Muscle of leg (tissue), 16 donors: ENCODE measurements at places on chromosomes 4 and X. TPM values are rescaled to one million over a fixed set of nuclear protein-coding genes. Genes with fewer than 3 reads are reported as not detected.

DNA sequence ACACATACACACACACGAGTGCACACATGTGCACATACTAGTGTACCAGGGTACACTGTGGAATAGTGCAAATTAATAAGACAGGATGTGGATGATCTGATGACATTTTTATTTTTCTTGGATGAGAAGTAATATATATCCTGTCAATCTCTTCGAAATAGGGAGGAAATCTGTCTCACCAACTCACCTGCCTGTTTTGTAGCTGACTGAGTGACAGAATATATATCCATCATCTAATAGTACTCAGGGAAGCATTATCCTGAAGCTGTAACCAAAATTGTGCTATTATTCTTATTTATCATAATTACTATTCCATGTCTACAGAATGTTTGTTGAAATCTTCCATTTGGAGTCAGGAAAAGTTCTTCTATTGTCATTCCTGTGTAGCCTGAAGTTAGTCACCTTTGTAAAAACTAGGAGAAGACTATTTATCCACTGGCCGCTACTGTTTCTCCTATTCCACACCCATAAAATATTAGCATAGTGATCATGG is 888.0 kb downstream of the TRAM1L1 start:
- DNase-seq, result no peak

DNA sequence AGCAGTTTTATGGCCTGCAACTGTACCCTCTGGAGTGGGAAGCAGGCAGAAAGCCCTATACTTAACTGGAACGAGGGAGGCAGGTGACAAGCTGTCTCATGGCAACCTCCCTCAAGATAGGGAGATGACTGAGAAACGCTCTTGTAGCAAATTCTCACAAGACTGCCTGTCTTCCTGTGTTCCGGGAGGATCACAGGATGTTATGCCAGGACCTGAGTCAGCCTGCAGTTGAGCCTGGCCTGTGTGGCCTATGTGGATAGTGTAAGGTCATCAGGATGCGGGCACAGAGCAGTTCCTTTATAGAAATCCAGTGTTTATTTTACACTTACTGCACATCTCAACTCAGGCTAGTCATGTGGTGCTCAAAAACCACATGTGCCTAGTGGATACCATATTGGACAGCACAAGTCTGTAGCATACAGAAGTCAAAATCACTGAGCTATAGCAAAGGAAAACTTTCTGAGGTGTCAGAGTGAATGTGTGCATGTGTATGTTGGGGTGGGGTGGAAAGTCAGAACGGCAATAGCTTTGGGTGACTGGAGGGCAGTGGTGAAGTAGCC is 25.2 kb downstream of the TAF7L start:
- no peak for DNase-seq

DNA sequence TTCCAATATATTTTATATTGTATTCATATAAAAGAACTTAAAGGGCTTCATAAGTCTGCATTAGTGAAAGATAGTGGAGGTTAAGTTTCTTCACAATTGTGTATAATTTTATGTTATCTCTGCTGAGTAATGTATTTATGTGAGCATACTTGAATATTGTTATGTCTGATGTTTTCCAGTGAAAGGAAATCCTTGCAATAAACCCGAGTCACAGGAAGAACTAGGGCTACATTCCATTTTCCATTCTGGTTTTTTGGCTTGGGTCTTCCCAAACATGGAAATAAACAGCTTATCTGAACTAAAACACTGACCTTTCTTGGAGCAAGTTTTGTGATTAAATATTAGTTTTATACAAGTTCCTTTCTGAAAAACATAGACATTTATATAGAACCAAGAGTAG is 231.3 kb upstream of the GPRIN3 start:
- peak; percentile 7 for DNase-seq

GRCh38 chrX:131795442-131796229 is 227.5 kb upstream of the STK26 start:
- no peak for DNase-seq

DNA sequence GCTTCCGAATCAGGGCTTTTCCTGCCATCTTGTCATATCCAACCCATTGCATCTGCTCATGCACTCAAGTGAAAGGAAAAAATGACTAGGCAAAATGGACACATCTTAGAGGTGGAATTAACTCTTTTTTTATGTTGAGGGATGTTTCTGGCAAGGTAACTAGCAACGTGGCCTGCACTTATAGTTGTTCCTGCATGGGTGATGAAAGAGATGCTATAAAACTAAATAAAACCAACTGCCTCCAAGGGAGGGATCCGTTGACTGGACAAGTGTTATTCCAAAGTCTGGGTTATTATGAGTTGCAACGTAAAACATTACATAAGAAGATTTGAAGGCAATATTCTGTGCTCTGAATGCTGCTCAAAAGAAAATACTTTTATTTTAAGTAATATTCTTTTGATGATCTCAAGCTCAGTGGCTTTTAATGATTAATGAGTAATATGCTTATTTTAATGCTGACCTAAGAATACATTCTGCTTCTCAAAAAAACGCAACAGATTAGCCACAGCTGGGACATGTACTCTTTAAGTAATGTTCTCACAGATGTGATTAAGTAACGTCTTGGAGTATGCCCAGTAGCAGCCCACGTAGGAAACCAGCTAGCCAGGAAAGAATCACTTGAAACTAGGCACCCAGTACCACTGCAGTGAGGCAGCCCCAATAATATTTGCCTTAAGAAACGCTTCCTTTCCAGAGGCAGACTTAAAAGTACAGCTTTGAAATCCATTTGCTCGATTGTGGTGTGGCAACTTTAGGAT is 27.4 kb downstream of the KLF3 start:
- peak; percentile 61 for DNase-seq

DNA sequence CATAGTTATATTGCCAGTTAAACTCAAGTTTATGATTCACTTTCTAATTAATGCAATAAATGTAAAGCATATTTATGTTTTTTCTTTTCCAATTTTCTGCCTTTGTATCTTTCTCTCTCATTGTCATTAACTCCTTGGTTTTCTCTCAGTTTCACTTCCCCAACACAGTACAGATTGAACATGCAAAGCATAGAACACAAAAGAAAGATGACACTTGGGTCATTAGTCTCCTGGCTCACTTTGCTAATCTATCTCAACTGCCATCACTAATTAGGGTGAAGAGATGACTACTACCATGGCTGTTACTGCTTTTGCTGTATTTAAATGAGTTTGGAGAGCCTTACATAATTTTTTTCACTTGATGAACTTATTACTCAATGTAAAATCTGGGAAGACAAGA is 12.3 kb upstream of the NAA11 start:
- no peak for DNase-seq

DNA sequence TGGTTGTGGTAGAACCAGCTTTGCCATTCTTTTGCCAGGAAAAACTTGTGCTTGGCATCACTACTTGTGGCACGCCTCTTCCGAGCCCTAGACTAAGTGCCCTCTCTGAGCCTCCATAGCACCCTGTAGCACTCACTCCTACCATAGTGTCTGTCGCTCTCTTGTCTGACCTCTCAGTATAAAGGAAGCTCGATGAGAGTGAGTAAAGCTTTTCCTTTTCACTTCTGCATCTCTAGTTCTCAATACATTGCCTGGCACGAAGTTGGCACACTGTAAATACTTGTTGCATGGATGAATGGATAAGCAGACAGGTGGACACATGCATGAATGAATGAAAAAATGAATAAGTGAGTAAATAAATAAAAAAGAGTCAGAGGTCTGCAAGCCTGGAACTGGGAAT is 48.3 kb downstream of the TLR10 start:
- no peak for DNase-seq

GRCh38 chr4:81786766-81787165 is 315.1 kb upstream of the RASGEF1B start:
- no peak for DNase-seq

DNA sequence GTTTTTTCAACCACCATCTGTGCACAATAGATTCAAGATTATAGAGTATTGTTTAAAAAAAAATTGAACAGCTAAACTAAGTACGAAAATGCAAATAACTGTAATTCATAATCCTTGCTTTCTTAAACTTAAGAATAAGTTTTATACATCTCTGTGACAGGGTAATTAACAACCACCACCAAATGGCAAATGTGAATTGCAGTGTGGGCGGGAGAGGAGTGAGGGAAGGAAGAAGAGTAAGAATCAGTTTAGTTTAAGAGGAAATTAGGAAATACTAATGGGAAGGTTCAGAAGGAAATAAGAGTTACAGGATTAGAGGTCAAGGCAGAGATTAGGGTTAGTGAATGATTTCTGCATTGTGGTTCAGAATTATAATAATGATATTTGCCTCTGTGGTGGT is 430.9 kb downstream of the SPRY1 start:
- DNase-seq, result no peak

DNA sequence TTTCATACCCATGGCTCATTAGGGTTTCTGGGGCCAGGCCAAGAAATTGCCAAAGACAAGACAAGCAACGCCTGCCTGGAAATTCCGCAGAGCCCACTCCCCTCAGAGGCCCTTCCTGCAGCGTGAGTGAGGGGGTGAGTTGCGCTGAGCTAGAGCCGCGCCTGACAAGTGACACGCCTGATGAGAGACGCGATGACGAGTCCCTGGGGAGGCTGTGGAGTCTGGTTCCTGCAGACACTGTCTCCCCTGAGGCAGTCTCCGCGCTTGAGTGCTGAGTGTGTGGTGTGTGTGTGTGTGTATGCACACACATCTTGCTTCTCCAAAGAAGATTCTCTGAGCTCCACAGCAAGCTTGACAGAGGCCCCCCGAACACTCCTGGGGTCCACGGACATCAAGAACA is 269.8 kb downstream of the BCOR start:
- no peak for DNase-seq

DNA sequence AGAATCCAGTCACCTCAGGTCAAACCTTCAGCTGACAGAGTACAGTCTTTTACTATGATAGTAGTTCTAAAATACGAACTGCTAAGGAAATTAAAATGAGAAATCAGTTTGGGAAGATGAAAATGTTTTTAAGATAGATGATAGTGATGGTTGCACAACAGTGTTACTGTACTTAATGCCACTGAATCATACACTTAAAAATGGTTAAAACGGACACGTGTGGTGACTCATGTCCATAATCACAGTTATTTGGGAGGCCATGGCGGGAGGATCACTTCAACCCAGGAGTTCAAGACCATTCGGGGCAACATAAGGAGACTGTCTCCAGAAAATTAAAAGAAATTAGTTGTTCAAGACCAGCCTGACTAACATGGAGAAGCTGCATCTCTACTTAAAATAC is 41.4 kb downstream of the ABHD18 start:
- no peak for DNase-seq

DNA sequence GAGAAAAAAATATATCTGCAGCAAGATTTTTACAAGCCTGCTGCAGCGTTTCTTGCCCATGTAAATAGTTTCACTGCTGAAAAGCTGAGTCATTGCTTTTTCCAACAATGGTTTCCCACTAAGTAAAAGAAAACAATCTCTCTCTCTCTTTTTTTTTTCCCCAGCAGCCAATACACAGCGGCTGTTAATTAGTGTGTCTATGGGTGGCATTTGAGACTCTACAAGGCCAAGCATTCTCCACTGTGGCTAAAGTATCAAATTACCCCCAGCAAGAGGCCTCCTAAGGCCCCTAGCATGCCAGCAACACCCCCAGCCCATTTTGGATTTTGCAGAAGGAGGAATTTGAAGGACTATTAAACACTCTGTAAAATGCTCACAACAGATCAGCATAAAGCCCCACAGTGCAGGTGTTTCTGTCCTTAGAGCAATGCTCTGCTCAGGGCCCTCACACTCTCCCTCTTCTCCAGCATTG is 837.4 kb downstream of the TRIML1 start:
- DNase-seq, result peak; percentile 30

GRCh38 chrX:24242649-24243175 is 71.2 kb downstream of the SUPT20HL2 start:
- peak; percentile 90 for DNase-seq

GRCh38 chrX:148507418-148507817 is 7.0 kb downstream of the AFF2 start:
- DNase-seq, result no peak

DNA sequence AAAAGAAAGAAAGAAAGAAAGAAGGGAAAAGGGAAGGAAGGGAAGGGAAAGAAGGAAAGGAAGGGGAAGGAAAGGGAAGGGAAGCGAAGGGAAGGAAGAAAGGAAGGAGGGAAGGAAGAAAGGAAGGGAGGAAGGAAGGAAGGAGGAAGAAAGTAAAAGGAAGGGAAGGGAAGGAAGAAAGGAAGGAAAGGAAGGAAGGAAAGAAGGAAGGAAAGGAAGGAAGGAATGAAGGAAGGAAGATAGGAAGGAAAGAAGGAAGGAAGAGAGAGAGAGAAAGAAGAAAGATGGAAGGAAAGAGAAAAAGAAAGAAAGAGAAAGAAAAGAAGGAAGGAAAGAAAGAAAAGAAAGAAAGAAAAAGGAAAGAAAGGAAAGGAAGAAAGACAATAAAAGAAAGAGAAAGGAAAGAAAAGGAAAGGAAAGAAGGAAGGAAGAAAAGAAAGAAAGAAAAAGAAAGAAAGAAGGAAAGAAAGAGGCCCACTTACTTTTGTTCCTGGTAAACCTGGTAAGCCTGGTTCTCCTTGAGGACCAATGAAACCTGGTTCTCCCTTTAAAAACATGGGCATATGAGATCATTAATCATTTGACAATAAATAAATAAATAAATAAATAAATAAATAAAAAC is 105.9 kb upstream of the ETNPPL start:
- DNase-seq, result no peak

DNA sequence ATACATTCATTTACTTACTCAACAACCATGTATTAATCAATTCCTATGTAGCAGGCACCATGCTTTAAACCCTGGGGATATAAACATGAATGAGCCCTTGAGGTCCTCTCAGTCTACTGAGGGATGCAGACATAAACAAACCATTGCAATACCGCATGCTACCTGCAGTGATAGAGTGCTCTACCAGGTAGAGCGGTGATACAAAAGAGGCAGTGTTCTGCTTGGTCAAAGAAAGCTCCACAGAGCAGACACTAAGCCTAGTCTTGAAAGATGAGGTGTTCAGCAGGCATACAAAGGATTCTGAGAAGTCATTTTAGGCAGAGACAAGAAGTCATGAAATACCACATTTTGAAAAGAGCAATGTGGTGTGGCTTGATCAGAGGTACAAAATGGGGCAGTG is 26.9 kb upstream of the AMOT start:
- DNase-seq, result no peak

- DNase-seq, result no peak
Observed at GRCh38 chrX:43805579-43805978, 76.7 kb downstream of the MAOB start.

GRCh38 chrX:18887825-18888212 is 96.1 kb downstream of the PHKA2 start:
- DNase-seq, result peak; percentile 72

TCEANC gene
- 9.0 TPM for total RNA-seq

STOX2 gene
- 7.3 TPM for total RNA-seq

GABRA4 gene
- total RNA-seq, result not detected

PAK3 gene
- total RNA-seq, result 8.0 TPM

LRCH2 gene
- total RNA-seq, result 4.0 TPM

MAD2L1 gene
- total RNA-seq, result 11.9 TPM

PF4V1 gene
- total RNA-seq, result 0.27 TPM
